ENCODE measurements at places on chromosomes 7 and 10.

GRCh38 chr7:30751696-30752273, at the start of gene INMT:
Gene INMT (plus strand): TSS chr7:30752135. CDS start chr7:30752151, 16 bp downstream.
- DNase-seq, result no peak

- no peak for DNase-seq
Observed at GRCh38 chr10:22560913-22561239, 153.5 kb downstream of the PIP4K2A start.

- no peak for DNase-seq
Observed at GRCh38 chr10:53276797-53277196, 504.2 kb upstream of the MBL2 start.

DNA sequence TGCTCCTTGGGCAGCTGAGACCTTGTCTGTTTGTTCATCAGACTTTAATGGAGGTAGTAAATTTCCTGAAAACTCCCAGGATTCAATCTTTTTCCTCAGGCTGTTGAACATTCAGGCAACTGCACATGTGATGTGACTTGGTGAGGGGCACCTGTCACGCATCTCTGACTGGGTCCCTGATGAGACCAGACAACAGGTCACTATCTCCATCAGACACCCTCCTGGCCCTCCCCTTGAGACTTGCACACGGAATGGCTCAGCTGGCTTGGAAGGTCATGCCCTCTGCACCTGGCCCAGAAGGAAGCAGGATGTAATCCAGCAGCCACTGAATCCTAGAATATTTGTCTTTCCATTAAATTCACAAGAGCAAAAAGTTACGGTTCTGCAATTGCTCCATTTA, 15.9 kb downstream of the AQP1 start:
- no peak for DNase-seq

GRCh38 chr10:120770496-120770895, 80.7 kb upstream of the WDR11 start:
- no peak for DNase-seq
